Activated CD4-positive, alpha-beta memory T cell treated with anti-CD3 and anti-CD28 coated beads, Interleukin-2, amount 10 ng/mL, durations not matched to agents 7 days and 5 days (primary cell): ENCODE measurements at places on chromosomes 1 and 21.
A peak's percentile ranks its signal among the peaks of the same experiment; 100 is the strongest.

DNA sequence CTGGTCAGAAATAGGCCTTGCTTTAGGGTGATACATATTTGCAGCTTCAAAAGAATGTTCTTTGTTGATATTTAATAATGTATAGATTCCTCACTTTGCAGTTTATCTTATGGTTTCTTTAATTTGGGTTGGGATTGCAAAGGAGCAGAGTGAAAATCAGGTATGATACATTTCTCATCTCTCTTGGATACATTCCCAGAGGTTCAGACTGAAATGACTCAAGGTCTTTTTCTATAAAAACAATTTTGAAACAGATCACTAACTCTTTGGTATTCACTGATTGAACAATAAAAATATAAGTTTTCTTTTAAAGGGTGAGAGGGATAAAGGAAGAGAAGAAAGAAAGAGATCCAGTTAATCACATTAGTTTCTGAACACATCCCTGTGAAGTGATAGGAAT is 606.5 kb upstream of the CAMK1G start:
- DNase-seq = no peak

DNA sequence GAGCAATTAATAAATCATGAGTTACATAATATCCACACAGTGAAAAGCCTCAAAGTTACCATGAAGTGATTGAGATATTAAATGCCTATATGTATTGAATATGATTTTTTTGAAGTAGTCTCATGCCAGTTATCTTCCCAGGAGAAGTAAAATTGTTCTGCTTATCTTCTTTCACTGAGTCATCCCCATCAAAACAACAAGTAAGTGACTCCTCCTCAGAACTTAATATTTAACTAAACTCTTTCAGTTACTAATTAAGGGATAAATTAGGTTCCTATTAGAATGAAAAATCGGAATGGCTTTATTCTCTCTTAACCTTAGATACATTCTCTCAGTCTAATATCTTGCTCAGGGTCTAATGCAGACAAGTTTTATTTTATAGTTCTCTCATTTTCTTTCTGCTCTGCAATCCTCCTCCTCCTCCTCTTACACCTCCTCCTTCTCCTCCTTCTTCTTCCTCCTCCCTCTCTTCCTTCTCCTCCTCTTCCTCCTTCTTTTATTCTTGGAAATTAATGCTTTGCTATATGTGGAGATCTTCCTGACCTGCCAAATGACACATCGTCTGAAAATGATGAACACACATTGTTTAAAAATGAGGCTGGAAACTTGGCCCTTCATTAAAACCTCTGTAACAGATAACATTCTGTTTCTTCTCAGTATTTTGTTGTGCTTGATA is 110.9 kb downstream of the RUNX1 start:
- DNase-seq = no peak

DNA sequence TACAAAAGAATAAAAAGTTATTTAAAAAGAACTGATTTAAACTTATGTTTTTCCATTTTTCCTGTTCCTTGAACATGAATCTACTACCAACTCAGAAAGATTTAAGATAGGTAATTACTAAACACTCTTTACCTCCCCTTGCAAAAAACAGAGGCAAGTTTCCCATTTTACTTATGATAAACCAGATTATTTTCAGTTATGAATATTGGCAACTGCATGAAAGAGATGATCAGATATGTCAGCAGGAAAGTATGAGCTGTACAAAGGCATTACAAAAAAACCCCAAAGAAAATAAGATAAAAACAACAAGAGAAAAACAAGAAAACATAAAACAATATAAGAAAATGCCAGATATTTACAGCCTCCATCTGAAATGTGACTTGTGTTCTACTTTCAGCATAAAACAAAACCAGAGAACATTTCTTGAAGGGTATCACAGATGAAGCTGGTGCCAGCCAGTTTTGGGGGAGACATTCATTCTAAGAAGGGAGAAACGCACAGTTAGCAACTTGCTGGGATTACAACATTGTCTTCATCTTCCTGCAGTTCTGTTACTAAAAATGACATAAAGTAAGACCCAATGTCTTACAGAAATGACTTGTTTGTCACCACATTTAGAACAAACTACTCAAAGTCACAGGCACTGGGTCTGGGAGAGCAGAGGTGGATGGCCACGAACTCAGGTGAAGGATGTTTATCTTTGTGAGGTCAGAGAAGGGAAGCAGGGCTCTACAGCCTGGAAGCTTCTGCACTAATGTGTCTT is 19.1 kb downstream of the ZC3H12A start:
- DNase-seq = no peak

- DNase-seq = no peak
Measured at GRCh38 chr1:24912376-24913273, 17.5 kb downstream of the RUNX3 start.

DNA sequence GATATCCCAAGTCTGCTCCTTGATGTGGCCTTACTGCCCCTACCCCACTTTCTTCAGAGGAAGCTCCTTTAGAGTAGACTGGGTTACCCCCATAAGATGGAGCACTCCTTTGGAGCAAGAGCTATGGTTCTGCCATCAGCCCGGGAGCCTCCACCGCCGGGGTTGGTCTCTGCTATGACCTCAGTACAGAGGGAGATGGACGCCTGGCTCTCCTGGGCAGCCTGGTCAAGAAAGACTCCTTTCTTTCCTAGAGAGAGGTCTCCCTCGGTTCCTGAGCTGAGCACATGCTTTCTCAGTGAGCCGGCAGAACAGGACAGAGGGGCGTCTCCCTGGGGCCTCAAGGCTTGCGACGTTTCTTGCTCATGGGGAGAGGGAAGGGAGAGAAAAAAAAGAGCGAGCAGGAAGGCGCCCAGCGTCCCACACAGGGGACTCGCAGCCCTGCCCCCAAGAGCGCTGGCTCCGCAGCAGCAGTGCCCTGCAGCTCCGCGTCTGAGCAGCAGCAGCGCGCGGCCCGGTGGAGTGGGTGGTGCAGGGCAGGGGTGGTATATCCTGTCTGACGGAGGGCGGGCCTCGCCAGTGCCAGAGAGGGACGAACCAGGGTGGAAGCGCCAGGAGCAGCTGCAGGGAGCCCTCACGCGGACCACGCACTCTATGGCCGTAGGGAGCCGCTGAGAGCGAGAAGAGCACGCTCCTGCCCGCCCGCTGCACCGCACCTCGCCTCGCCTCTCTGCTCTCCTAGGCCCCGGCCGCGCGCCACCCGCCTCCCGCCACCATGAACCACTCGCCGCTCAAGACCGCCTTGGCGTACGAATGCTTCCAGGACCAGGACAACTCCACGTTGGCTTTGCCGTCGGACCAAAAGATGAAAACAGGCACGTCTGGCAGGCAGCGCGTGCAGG is at the start of gene PKP1:
PKP1 (plus strand) TSS at position 576 of the 899 bp plus-strand sequence; CDS start at position 773, 197 bp downstream.
- DNase-seq = peak; percentile 19

- DNase-seq = no peak
Measured at GRCh38 chr1:150626150-150626549, 3.3 kb downstream of the ENSA start.

DNA sequence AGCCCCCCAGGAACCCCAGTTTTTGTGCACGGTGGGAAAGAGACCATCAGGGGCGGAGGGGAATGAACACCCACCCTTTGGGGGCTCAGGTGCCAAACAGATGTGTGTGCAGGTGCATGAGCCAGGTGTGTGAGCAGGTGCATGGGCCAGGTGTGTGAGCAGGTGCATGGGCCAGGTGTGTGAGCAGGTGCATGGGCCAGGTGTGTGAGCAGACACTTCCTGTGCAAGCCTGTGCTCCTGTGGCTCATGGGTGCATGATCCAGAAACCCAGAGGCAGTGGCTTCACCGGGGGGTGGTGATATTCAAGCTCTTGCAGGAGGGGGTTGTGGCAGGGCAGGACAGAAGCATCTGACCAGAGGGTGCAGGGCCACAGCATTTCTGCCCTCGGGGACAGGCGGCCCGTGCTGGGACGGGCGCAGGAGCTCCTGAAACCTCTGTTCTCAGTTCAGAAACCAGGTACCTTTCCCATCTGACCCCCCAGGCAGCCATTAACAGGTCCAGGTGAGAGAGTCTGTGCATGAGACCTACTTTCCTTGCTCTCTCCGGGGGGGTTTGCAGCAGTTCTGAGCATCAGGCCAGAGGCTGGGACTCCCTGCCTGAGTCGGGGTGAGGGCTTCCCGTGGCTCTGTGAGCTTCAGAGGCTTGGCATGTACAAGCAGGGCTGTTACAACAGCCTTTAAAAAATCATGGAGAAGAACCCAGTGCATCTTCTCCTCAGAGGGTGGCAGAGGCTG is 29.1 kb downstream of the COL18A1 start:
- DNase-seq = no peak

- DNase-seq = no peak
Measured at GRCh38 chr1:67836769-67837168, 3.5 kb upstream of the GNG12 start.

- DNase-seq = no peak
Measured at GRCh38 chr1:204396015-204396583, 15.5 kb downstream of the PPP1R15B start.

DNA sequence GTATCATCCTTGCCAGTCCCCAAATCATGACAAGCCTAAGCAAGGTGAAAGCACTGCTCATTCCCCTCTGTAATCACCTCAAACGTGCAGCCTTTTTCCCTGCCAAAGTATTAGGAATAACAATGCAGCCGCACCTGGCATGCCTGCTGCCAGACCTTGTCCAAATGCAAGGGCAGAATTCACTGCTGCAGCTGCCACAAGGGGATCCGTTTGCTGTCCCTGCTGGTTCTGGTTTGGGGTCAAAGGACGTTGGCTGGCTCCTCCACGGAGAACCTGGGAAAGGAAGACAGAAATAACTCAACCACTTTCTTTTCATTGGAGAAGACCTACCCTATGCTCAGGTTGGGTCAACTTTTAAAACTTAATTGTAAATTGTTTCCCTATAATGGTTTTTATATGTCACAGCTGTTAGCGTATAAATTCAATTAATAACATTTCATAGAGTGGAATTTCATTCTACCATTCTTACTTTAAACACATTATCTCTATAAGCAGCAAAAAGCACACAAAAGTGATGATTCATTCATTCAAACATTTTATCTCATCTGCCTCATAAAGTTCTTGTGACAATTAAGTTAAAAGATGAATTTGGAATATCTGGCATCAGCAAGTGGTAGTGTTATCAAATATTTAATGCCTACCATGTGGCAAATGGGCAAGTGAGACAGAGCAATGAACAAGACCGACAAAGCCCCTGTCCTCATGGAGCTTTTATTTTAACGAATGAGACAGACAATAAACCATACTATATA is 59.8 kb upstream of the SDC3 start:
- DNase-seq = no peak

- DNase-seq = no peak
Measured at GRCh38 chr1:214213136-214213535, 67.8 kb upstream of the SMYD2 start.

DNA sequence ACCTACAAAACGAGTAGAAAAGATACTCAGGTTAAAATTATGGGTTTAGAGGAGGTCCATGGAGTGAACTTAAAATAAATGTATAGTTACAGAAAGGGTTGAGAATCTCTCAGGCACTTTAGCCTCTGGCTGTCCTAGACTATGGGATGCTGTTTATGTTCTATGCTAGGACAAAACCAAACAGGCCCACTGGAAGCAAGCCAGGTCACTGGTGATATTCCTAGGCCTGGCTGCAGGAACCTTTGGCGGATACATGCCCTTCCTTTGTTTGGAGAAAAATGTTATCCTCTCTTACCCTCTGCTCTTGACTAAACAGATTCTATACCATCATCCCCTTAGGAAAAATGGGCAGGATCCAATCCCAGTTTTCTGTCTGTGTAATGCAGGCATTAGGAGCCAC is 90.7 kb upstream of the DUSP10 start:
- DNase-seq = no peak

- no peak for DNase-seq
Measured at GRCh38 chr1:234916840-234917239, 211.8 kb downstream of the TOMM20 start.
